ENCODE measurements at places on chromosomes 5 and 9. TPM values are rescaled to one million over a fixed set of nuclear protein-coding genes. Genes with fewer than 3 reads are reported as not detected.

GRCh38 chr5:31161781-31162181 lies 31.7 kb upstream of the CDH6 start:
- H3K4me3 ChIP-seq = no peak overlapping the region
- H3K4me1 ChIP-seq = no peaks in the 10 kb centered on the region
- no peaks in the 10 kb centered on the region for H3K27me3 ChIP-seq
- no peak for DNase-seq
- H3K27ac ChIP-seq = no peak overlapping the region
- no peaks in the 10 kb centered on the region for H3K36me3 ChIP-seq

Gene RNF183
- total RNA-seq = 0.57 TPM

- H3K36me3 ChIP-seq = no peaks in the 10 kb centered on the region
- H3K27ac ChIP-seq = no peak overlapping the region
- H3K4me1 ChIP-seq = peaks cover 3% of the 10 kb centered on the region
- H3K27me3 ChIP-seq = no peaks in the 10 kb centered on the region
- no peak overlapping the region for H3K4me3 ChIP-seq
Measured at GRCh38 chr9:110186254-110186653, 21.7 kb downstream of the C9orf152 start.

Gene PFN3
- total RNA-seq = not detected

Gene GPRIN1
- 0.32 TPM for total RNA-seq

GRCh38 chr5:38403406-38403805 lies 145.0 kb downstream of the EGFLAM start:
- H3K27ac ChIP-seq = no peak overlapping the region
- peaks cover 3% of the 10 kb centered on the region for H3K4me1 ChIP-seq
- no peaks in the 10 kb centered on the region for H3K27me3 ChIP-seq
- DNase-seq = no peak
- H3K4me3 ChIP-seq = no peak overlapping the region

- no peaks in the 10 kb centered on the region for H3K4me1 ChIP-seq
- H3K27me3 ChIP-seq = no peaks in the 10 kb centered on the region
- H3K36me3 ChIP-seq = no peaks in the 10 kb centered on the region
Measured at GRCh38 chr9:106798016-106798799, 64.8 kb upstream of the ZNF462 start.

GRCh38 chr9:128371630-128372117 lies 500 bp downstream of the URM1 start:
- no peak overlapping the region for H3K27ac ChIP-seq
- no peaks in the 10 kb centered on the region for H3K36me3 ChIP-seq
- peaks cover 1% of the 10 kb centered on the region for H3K4me1 ChIP-seq
- peak overlapping the region; percentile 66 for H3K4me3 ChIP-seq
- H3K27me3 ChIP-seq = no peaks in the 10 kb centered on the region
- DNase-seq = no peak

DNA sequence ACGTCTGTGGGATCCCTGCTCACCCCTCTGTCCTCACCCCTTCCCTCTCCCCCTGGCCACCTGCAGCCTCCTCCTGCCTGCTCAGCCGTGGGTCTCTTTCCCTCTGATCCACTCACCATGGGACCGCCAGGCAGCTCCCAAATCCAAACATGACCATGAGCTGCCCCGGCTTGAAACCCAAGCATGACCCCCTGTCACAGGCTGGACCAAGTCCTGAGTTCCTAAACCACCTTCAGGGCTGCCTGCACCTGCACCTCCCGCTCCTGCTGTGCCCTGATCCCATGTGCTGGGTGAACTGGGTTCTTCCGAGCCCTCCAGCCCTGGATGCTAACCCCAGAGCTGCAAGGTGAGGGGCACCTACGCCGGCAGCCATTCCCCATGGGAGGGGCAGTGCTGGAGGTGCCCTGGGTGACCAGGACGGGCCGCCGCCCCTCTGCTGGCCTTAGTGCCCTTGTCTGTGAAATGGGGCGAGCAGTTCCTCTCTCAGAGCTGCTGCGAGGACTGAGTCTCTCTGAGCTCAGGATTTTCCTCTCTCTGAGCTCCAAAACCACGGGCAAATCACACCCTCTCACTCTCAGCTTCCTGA lies 149.6 kb downstream of the GAPVD1 start:
- no peak overlapping the region for H3K27ac ChIP-seq
- H3K27me3 ChIP-seq = no peaks in the 10 kb centered on the region
- DNase-seq = no peak
- H3K4me3 ChIP-seq = no peak overlapping the region

DNA sequence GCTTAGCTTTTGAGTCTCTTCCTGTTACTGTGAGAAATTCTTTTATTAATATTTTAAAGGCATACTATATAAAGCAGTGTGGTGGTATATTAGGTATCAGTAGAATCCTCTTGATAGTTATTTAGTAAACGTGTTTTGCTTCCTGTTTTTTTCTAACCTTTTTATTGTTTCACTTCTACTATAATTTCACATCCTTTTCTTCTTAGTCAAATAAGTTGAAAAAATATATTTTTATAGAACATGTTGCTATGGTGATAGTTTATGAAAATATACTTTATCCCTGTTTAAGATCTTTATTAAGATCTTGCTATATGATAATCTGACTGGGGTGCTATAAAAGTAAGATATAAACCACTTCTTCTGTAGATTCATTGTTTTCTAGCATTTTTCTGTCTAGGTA lies 2.1 kb downstream of the POLK start:
- DNase-seq = no peak
- H3K4me1 ChIP-seq = peaks cover 2% of the 10 kb centered on the region
- H3K36me3 ChIP-seq = no peaks in the 10 kb centered on the region
- H3K27me3 ChIP-seq = no peaks in the 10 kb centered on the region
- H3K4me3 ChIP-seq = no peak overlapping the region

DNA sequence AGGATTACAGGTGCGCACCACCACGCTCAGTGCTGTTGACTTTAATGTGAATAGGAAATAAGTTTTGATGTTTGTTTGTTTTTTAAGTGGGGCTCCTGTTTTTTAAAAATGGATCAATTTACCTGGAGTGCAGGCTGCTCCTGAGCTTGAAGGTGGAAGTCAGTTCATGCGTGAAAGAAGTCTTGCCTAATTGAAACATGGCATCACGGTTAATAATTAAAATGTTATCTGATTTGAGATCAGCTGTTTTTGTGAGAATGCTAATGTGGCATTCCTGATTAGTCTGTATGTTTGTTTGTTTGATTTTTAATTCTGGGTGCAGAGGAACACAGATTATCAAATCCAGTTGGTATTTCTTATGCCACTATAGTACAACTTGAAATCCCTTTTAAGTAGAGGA lies 6.5 kb downstream of the SFXN1 start:
- peaks cover 3% of the 10 kb centered on the region for H3K4me1 ChIP-seq
- H3K4me3 ChIP-seq = no peak overlapping the region
- H3K27ac ChIP-seq = no peak overlapping the region
- H3K36me3 ChIP-seq = no peaks in the 10 kb centered on the region
- no peak for DNase-seq

Gene CLIC3
- not detected for total RNA-seq

Gene TRIM41
- 12.8 TPM for total RNA-seq
